ENCODE measurements at places on chromosomes 7 and 10. TPM values are rescaled to one million over a fixed set of nuclear protein-coding genes. Genes with fewer than 3 reads are reported as not detected.

The ACSM6 gene
- total RNA-seq: not detected

The TEX36 gene
- total RNA-seq: not detected

The HMX3 gene
- total RNA-seq: not detected

The GNGT1 gene
- not detected for total RNA-seq

The LRGUK gene
- not detected for total RNA-seq

The COL17A1 gene
- not detected for total RNA-seq

The ASAH2 gene
- 0.47 TPM for total RNA-seq

The KIAA1549 gene
- 0.58 TPM for total RNA-seq

The VGF gene
- 0.14 TPM for total RNA-seq

The SRGN gene
- total RNA-seq: 288 TPM

The SLC26A5 gene
- total RNA-seq: not detected

The LRRC17 gene
- total RNA-seq: not detected

The TECPR1 gene
- 1.6 TPM for total RNA-seq

The RELN gene
- 17.8 TPM for total RNA-seq

The GSAP gene
- 4.7 TPM for total RNA-seq

The AHR gene
- 36.1 TPM for total RNA-seq

The SORBS1 gene
- 3.4 TPM for total RNA-seq

The WNT8B gene
- total RNA-seq: not detected

The FAM237B gene
- not detected for total RNA-seq

The FAM13C gene
- not detected for total RNA-seq

The TMEM26 gene
- total RNA-seq: not detected
